ENCODE measurements at places on chromosomes 3 and 15.

GRCh38 chr3:55678546-55679216 lies 191.6 kb upstream of the WNT5A start:
- no peak for DNase-seq

DNA sequence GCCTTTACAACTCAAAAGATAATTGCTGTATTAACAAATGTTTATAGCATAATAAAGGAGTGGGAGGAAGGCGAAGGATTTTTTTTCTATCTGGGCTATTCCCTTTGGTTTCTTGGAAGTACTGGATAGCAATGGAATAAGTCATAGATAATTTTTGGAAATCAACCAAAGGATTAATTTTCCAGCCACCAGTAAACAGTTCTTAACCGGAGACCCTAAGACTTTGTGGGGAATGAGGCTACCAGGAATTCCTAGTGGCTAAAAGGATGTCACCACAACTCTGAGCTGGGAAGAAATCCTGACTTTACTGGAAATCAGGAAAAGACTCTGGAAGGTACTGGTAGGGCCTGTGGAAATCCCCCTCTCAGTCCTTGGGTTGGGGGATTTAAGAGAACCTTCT lies 138.4 kb upstream of the RARB start:
- no peak for DNase-seq

DNA sequence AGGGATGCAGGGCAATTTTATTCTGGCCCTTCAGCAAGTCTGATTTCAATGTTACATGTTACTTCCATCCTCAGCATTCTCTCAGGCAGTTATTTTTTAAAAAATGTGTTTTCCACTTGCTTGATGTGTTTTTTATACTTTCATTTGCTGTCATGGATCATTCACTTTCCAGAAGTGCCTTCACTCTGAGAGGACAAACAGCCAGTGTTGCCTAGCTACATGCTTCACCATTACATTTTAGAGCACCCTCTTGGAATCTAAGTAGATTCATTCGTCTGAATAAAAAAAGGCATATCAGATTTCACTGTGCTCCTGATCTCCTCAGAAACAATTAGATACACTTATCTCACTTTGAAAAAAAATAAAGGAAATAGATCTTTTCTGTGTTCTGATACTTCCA lies 93.6 kb upstream of the POU1F1 start:
- DNase-seq: no peak

DNA sequence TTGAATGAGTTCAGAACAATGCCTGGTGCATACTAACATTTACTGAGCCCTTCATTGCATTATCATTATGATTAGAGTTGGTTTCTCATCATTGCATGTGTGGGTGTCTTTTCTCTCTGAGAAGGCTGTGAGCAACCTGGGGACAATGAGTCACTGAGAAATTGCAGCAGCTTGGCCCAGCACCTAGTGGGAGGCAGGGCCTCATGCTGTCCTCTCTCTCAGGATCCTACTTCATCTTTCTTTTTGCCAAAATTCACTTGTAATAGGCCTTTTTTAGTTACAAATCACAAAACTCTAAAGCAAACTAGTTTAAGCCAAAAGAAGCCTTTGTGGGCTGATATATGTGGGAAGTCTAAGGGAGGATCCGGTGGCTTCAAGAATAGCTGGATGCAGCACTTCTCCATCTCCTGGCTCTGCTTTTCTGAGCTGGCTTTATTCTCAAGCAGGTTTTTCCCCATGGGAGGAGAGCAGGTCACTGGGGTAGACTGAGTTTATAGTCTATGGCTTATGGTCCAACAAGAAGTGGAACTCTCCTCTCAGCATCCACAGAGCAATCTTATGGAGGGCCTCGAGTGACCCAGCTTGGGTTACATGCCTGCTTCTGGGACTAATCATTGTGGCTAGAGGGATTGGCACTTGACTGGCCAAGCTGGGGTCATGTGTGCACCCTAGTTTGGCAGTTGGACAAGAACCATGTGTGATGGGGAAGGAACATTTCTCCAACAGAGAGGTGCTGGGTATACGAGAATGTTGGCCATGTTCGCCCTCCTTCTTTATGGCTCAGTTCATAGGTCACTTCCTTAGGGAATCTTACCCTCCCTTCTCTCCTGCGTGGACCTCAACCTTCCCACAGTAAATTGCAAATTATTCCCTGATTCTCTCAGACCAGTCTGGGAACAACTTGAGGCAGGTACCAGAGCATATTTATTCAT lies 8.7 kb upstream of the CAMK1 start:
- no peak for DNase-seq

GRCh38 chr15:96336596-96337364 lies 6.3 kb downstream of the NR2F2 start:
- DNase-seq: no peak

DNA sequence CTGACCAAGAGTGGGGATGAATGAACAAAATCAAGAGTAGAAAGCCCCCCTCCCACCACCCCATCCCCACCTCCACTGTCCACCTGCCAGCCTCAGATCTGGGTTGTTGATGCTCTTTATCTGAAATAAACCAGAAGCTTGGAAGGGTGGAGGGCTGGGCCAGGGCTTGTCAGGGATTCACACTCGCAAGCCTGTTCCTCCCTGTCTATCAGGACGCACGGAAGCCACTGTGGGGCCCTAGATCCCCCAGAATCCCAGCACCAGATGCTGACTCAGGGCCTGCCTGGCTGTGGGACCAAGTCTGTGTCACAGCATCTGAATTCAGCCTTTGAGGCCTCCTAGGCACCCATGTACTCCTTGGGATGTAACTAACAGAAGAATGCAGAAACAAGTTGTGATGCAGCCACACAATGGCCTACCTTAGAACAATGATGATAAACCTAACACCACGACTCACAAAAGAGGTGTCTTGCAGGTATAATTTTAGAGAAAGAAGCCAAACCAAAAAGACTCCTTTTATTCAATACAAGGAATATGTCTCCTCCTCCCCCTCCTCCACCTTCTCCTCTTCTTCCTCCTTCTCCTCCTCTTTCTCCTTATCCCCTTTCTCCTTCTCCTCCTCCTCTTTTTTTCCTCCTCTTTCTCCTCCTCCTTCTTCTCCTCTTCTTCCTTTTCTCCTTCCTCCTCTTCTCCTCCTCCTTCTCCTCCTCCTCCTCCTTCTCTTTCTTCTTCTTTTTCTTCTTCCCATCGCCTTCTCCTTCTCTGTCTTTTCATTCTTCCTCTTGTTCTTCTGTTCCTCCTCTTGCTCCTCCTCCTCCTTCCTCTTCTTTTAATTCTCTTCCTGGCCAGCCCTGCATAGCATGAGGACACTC lies 234.7 kb downstream of the PLCL2 start:
- no peak for DNase-seq

GRCh38 chr15:73936181-73936580 lies 9.9 kb downstream of the LOXL1 start:
- no peak for DNase-seq

DNA sequence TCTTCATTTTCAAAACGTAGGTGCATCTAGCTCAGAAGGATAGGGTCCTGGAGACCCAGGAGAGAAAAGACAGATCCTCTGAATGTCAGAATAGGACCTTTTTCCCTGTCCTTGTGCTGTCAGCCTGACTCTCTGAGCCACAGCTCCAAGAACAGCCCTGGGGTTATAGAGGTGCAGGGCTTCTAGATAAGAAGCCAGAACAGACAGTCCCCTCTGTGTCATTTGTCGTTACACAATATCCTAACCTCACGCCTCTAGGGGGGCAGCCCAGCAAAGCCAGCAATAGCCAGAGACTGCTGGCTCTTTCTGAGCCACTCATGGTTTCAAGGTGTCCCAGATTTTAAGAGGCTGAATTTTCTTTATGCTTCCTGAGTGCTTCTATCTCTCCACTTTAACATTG lies 153.2 kb upstream of the THBS1 start:
- no peak for DNase-seq

DNA sequence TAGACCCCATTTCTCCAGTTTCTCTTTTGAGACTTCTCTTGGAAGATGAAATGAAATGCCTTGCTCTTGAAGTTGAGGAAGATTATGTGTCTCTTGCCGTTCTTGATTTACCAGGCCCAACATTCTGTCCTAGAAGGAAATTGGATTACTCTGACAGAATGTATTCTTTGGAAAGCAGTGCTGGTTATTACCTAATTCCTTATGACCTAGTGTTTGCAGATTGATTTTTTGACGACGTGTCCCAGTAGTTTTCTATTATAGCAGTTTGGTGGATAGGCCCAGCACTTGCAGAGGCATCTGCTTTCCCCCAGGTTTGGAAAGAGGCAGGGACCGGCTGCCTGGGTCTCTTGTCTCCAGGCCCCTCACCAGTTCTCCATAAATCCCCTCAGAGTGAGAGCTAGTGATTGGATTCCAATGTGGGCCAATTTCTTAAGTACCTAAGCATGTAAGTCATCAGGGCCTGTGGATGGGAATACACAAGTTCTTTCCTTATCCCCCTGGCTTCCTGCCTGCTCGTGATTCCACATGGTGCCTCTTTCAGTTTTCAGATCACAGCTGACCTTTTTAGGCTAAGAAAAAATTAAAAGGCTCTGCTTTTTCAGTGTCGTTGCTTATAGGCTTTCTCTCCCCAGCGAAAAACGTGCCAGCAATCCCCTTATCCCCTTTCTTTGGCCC lies 50.2 kb downstream of the EPHB3 start:
- DNase-seq: no peak

DNA sequence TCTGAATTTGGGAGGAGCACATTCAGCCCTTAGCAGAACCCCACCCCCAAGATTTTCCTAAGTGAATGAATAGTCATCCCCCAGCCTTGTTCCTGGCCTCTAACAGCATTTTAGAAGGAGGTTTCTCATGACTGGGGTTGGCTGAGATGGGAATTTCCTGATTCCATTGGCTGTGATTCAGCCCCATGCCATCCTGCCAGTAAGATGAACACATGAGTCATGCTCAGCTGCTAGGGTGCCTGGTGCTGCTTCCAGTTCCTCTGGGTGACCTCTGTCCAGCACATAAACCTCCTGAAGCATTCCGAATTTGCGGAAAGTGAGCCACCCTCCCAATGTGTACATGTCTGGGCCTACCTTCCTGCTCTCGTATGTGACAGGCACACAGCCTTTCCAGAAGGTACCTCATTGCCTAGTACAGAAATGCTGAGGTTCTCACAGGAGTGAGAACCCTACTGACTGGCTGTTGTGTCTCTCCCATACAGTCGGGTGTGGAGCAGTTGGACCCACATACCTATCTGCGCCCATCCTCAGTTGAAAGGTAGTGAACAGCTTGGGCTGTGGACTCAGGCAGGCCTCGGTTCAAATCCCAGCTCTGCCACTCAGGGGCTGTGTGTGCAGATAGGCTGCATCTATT lies 91.7 kb downstream of the APBA2 start:
- DNase-seq: no peak

- DNase-seq: no peak
Measured at GRCh38 chr15:52789008-52789600, 1.0 kb downstream of the ONECUT1 start.

GRCh38 chr15:73295630-73296286 lies 73.0 kb downstream of the HCN4 start:
- no peak for DNase-seq

DNA sequence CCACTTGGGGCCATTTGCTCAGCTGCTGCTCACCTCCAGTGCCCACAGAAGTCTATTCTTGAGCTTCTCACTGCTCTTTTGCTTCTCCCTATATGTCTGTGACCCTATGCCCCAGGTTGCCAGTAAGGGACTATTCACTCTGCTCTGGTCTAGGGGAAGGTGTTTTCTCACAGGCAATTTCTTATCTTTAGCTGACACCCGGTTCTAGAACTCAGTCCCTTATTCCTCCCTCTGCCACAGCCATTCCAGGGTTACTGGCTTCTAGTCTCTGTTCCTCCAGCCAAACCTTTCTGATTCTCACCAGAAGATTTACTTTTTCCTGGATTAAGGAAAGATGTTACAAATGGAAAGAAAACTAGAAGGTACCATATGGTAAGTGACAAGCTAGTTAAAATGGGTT lies 574.0 kb downstream of the NTRK3 start:
- no peak for DNase-seq

DNA sequence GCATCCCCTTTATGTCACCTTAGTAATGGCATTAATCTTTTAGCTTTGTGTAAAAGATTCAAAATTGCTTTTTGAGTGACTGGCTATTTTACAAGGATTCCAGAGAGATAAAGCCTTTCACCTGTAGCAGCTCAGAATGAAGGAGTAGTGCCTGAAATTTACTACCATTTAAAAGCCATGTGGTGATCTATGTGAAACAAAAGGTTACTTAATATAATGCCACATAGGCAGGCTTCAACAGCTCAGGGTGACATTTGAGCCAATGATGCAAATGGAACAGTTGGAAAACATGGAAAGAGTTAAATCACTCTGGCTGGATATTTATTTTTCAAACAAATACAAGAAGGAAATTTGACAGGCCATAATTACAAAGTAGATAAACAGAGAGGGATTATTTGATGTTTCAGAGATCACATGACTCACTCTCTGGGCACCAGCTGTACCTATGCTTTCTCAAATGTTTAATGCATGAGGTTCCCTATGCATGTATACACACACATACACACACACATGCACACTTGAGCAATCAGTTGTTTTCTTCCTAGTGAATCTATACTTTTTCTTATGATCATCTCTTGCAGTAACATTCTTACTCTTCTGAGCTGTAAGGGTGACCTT lies 171.5 kb downstream of the ZMAT3 start:
- no peak for DNase-seq

Measured in cortex of kidney (tissue), 1 donor.